ENCODE measurements at places on chromosomes 3 and 15. TPM values are rescaled to one million over a fixed set of nuclear protein-coding genes. Genes with fewer than 3 reads are reported as not detected.
A peak's percentile ranks its signal among the peaks of the same experiment; 100 is the strongest.

- DNase-seq: peak; percentile 9
Measured at GRCh38 chr3:183085634-183086390, 13.5 kb downstream of the MCCC1 start.

DNA sequence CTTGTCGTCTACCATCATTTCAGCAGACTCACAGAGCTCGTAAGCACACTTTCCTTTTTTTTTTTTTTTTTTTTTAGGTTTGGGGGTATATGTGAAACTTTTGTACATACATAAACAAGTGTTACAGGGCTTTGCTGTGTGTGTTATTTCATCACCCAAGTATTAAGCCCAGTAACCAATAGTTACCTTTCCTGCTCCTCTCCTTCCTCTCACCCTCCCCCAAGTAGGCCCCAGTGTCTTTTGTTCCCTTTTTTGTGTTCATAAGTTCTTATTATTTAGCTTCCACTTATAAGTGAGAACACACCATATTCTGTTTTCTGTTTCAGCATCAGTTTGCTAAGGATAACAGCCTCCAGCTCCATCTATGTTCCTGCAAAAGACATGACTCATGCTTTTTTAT is 746.8 kb downstream of the GRM7 start:
- no peak for DNase-seq

DNA sequence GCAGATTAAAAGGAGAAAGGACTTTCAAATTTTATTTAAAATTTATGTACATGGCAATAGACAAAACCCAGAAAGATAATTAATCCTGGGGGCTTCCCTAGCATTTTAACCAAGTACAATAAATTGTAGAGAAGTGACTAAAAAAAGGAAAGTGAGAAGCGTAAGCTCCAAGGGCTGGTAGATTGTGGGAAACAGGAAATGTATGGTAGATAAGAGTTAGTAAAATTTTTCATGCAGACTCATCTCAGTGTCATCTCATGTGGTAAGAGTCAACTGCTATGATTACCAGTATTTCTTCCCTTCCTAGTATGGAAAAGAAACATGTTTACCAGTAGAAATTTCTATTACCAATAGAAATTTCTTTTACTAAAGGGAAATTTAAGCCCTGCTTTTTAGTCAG is 464.3 kb upstream of the AGTR1 start:
- no peak for DNase-seq

- no peak for DNase-seq
Measured at GRCh38 chr3:19811689-19812088, 122.3 kb downstream of the EFHB start.

DNA sequence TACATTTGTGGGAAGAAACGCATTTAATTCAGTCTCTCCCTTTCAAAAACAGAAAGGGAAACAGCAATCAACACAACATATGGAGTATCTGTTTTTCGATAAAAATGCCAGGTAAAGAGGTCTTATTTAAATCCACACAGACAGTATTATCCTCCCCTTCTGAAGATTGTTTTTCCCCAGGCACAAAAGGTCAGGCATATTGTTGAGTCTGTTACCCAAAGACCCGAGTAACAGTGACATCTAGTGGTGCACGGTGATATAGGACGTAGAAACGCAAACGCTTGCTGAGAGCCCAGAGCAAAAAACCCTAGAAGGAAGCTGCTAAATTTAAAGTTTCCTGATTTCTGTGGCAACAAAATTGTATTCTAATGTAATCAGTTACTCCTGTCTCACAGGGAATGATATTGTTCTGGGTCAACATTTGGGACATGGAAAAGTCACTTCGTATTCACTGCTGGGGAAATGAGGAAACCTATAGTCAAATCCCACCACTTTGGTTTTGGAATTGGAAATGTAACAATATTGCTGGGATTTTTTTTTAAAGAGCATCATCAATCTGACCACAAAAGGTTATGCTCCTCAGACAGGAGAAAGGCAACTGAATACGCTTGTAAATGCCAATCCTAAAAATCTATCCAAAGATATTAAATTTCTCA is 312.7 kb upstream of the CCDC54 start:
- peak; percentile 42 for DNase-seq

AAGAB gene
- 45.1 TPM for polyA plus RNA-seq

LYZL4 gene
- polyA plus RNA-seq: not detected

IGSF10 gene
- not detected for polyA plus RNA-seq

NPTN gene
- 51.9 TPM for polyA plus RNA-seq

Measured in naive thymus-derived CD4-positive, alpha-beta T cell (primary cell).